ENCODE measurements at places on chromosomes 3 and 15. TPM values are rescaled to one million over a fixed set of nuclear protein-coding genes. Genes with fewer than 3 reads are reported as not detected.
A peak's percentile ranks its signal among the peaks of the same experiment; 100 is the strongest.

The SNX22 gene
- total RNA-seq = 1.1 TPM

The GOLGA8O gene
- 2.2 TPM for total RNA-seq

DNA sequence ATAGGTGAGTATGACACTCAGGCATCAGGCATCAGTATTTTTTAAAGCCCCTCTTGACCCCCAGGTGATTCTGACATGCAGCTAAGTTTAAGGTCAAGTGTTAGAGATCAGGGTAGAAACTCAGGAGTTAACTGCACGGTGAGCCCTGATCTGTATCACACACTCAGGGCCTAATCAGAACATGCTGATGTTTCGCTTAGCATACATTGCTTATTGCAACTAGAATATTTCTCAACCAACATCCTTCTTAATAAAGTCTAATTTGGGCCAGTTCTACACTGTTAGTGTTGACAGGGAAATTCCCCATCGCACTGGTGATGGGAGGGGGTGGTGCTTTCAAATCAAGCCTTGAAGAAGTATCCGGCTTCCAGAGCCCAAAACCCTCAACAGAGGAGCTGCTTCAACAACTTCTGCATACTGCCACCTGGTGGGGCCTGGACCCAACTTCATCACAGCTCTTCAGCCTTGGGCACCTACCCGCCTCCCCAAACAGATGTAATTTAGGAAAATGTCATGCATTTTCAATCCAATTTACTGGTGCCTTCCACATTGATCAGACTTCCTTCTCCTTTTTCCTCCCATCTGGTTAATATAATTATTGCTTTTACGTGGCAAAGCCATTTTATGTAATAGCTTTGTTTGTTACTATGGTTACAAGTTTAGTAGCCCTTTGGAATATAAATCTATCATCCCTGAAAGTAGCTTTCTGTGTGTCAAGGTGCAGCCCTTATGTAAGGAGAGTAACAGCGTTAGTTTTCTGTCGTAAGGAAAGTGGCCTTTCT is 312.2 kb downstream of the RORA start:
- H3K27me3 ChIP-seq = no peaks in the 10 kb centered on the region
- DNase-seq = peak; percentile 95
- H3K36me3 ChIP-seq = no peaks in the 10 kb centered on the region
- no peak overlapping the region for H3K4me3 ChIP-seq
- H3K27ac ChIP-seq = peak overlapping the region; percentile 75

The CAPN7 gene
- total RNA-seq = 25.4 TPM

- peaks cover 12% of the 10 kb centered on the region for H3K36me3 ChIP-seq
- no peak overlapping the region for H3K27ac ChIP-seq
- H3K27me3 ChIP-seq = no peaks in the 10 kb centered on the region
- DNase-seq = no peak
Measured at GRCh38 chr3:127578802-127579201, 11.7 kb downstream of the TPRA1 start.

- H3K27me3 ChIP-seq = no peaks in the 10 kb centered on the region
- H3K4me1 ChIP-seq = peaks cover 6% of the 10 kb centered on the region
- H3K4me3 ChIP-seq = no peak overlapping the region
- no peaks in the 10 kb centered on the region for H3K36me3 ChIP-seq
- DNase-seq = no peak
- H3K27ac ChIP-seq = no peak overlapping the region
Measured at GRCh38 chr3:194541483-194541882, 54.7 kb upstream of the ATP13A3 start.

GRCh38 chr3:35707904-35708303 is 68.6 kb downstream of the ARPP21 start:
- DNase-seq = no peak
- no peaks in the 10 kb centered on the region for H3K36me3 ChIP-seq
- peak overlapping the region; percentile 56 for H3K27ac ChIP-seq
- peaks cover 2% of the 10 kb centered on the region for H3K4me1 ChIP-seq
- no peaks in the 10 kb centered on the region for H3K27me3 ChIP-seq
- H3K4me3 ChIP-seq = no peak overlapping the region

- no peak overlapping the region for H3K27ac ChIP-seq
- DNase-seq = no peak
- H3K4me1 ChIP-seq = no peaks in the 10 kb centered on the region
Measured at GRCh38 chr3:180762866-180763265, 83.6 kb upstream of the CCDC39 start.

DNA sequence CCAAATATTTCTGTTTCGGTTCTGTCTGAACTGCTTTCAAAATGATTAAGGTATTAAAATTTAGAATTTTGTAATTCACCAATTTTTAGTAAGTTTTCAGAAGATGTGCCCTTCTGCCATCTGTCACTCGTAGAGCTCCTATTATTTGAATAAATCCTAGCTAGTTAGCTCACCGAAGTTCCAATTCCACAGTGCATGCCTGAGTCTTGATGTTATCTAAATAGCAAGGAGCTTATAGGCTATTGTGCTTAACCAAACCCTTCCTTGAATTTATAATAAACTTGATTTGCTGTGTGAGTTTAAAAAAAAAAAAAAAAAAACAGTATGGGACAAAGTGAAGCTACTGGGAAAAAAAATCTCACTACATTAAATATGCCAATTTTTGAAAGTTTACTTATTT is 18.7 kb downstream of the ATP13A3 start:
- no peak for DNase-seq
- no peak overlapping the region for H3K27ac ChIP-seq
- H3K27me3 ChIP-seq = no peaks in the 10 kb centered on the region
- peaks cover 21% of the 10 kb centered on the region for H3K4me1 ChIP-seq

GRCh38 chr3:61158216-61158615 is 93.0 kb downstream of the FHIT start:
- DNase-seq = no peak
- no peak overlapping the region for H3K27ac ChIP-seq
- no peaks in the 10 kb centered on the region for H3K27me3 ChIP-seq
- H3K4me1 ChIP-seq = no peaks in the 10 kb centered on the region
- no peak overlapping the region for H3K4me3 ChIP-seq

GRCh38 chr3:158935846-158936245 is 134.0 kb downstream of the MFSD1 start:
- DNase-seq = no peak
- H3K27me3 ChIP-seq = no peaks in the 10 kb centered on the region
- H3K4me3 ChIP-seq = no peak overlapping the region

- no peak overlapping the region for H3K4me3 ChIP-seq
- H3K27ac ChIP-seq = no peak overlapping the region
- H3K36me3 ChIP-seq = peaks cover 39% of the 10 kb centered on the region
- no peaks in the 10 kb centered on the region for H3K27me3 ChIP-seq
- no peak for DNase-seq
- H3K4me1 ChIP-seq = peaks cover 5% of the 10 kb centered on the region
Measured at GRCh38 chr3:53224536-53224935, 31.3 kb downstream of the TKT start.

DNA sequence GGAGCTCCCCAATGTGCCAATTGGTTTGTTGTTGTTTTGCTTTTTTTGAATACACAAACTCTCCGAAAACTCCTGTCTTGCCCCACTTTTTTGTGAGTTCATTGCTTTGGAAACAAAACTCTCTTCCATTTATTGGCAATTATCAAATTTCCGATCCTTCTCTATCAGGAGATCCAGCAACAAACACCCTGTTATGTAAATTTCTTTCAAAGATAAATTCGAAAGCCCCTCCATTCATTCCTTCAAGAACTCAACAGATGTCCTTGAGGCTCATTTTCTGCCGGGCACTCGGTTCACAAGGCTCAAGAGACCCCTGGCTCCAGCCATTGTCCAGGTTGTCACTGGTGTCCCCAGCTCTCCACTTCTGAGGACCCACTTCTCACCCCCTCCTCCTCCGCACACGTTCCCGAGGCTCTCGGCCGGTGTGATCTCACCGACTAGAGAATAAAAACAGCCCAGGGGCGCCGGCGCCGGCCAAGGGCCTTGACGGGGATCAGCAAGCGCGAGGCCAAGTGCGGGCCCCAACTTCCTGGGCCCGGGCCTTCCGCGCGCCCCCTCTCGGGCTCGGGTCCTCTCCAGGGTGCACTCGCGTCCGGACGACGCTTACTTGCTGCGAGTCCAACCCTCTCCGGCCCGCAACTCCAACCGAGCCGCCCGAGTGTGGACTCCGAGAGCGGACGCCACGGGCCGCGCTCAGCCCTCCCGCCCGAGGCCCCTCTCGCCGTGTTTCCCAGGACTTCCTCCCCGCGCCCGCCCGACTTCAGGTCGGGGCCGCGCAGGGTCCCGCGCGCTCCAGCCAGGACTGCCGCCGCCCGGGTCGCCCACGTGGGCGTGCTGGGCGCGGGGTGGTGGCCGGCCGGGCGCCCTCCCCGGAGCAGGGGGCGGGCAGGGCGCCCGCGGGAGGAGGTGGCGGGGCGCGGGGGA is 533 bp upstream of the SMAD3 start:
- H3K4me1 ChIP-seq = peaks cover 50% of the 10 kb centered on the region
- H3K27me3 ChIP-seq = peaks cover 17% of the 10 kb centered on the region
- H3K27ac ChIP-seq = peak overlapping the region; percentile 73

The PPARG gene
- 4.6 TPM for total RNA-seq

The LYZL4 gene
- total RNA-seq = not detected

DNA sequence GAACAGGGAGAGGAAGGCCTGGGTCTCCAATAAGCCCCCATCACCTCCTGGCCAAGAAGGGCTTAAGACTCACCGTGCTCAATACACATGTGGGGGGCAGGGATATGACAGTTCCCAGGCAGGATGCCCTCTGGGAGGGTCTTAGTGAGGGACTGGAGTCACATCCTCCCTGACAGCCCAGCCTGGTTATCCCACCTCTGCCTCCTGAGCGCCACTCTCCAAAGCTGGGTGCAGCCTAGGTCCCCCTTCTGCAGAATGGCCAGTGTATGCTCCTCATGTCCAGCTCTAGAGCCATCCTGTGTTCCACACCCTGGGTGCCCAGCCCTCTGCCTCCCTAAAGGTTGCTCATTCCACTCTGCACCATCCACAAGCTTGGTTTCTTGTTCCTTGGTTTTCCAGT is 1.2 kb upstream of the SHISA5 start:
- peak overlapping the region; percentile 85 for H3K4me3 ChIP-seq
- DNase-seq = no peak
- no peak overlapping the region for H3K27ac ChIP-seq
- peaks cover 8% of the 10 kb centered on the region for H3K36me3 ChIP-seq

The PIF1 gene
- 20.9 TPM for total RNA-seq

DNA sequence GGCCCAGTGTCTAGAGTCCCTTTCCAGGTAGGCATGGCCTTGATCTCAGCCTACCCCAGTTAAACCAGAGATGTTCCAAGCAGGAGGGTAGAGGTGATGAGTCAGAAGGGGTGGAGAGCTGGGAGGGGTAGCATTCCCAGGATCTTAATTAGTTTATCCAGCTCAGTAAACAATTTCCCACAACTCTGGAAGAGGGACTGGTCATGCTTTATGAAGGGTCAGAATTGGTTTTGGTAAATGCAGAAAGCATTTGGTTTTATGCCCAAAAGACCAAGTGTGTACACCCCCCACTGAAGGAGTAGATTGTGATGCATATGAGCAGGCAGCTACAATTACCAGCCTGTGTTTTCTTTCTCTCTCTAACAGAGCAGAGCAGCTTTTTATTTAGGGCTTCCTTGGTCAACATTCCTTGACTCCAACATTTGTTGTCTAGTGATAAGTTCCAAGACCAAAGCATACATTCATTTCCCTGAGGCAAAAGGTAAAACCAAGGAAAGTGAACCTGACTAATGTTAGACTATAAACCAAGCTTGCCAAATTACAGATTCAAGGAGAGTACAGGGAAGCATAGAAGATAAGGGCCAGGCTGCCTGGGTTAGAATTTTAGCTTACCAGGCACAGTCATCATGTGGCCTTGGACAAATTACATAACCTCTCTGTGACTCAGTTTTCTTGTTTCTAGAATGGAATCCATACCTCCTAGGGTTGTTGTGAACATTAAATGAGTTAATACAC is 17.6 kb downstream of the EXOSC7 start:
- H3K36me3 ChIP-seq = peaks cover 81% of the 10 kb centered on the region

- H3K4me3 ChIP-seq = no peak overlapping the region
- no peaks in the 10 kb centered on the region for H3K4me1 ChIP-seq
- no peak overlapping the region for H3K27ac ChIP-seq
- no peak for DNase-seq
Measured at GRCh38 chr15:32884146-32884545, 166.3 kb downstream of the GREM1 start.

The SPSB4 gene
- 0.07 TPM for total RNA-seq

GRCh38 chr15:66142285-66142684 is 111.3 kb downstream of the MEGF11 start:
- H3K27me3 ChIP-seq = no peaks in the 10 kb centered on the region
- H3K4me3 ChIP-seq = no peak overlapping the region
- H3K4me1 ChIP-seq = peaks cover 4% of the 10 kb centered on the region
- no peak overlapping the region for H3K27ac ChIP-seq

GRCh38 chr3:54146506-54147239 is 24.3 kb downstream of the CACNA2D3 start:
- H3K27me3 ChIP-seq = no peaks in the 10 kb centered on the region
- H3K4me1 ChIP-seq = no peaks in the 10 kb centered on the region
- no peak for DNase-seq
- H3K4me3 ChIP-seq = no peak overlapping the region
- H3K36me3 ChIP-seq = no peaks in the 10 kb centered on the region

The CHRFAM7A gene
- not detected for total RNA-seq

GRCh38 chr3:113585720-113586119 is 53.4 kb downstream of the SIDT1 start:
- no peak overlapping the region for H3K27ac ChIP-seq
- DNase-seq = no peak
- peaks cover under 1% of the 10 kb centered on the region for H3K4me1 ChIP-seq

GRCh38 chr15:46556559-46557379 is 921.9 kb downstream of the SQOR start:
- H3K36me3 ChIP-seq = no peaks in the 10 kb centered on the region
- no peak overlapping the region for H3K4me3 ChIP-seq
- DNase-seq = no peak
- no peak overlapping the region for H3K27ac ChIP-seq

DNA sequence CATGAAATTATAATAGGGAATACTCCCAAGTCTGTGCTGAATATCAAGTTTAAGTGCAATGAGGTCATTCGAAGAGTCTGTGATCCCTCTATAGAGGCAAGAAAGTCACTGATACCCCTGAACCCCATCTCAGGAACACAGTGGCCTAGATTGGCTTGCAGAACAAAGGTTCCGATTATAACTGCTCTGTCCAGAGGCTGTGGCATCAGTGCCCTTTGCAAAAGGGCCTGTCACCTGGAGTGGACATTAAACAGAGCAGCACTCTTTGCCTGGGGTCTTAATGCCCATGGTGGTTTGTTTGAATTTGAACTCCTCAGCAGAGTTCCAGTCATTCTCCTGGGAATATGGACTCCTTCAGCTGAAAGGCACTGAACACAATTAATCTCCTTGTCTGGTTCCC is 93.9 kb upstream of the SLCO3A1 start:
- H3K27me3 ChIP-seq = peaks cover 1% of the 10 kb centered on the region
- no peaks in the 10 kb centered on the region for H3K36me3 ChIP-seq
- no peak overlapping the region for H3K27ac ChIP-seq
- no peak overlapping the region for H3K4me3 ChIP-seq

GRCh38 chr3:123871946-123872345 is 12.2 kb downstream of the MYLK start:
- no peaks in the 10 kb centered on the region for H3K36me3 ChIP-seq
- DNase-seq = no peak
- no peaks in the 10 kb centered on the region for H3K4me1 ChIP-seq
- no peak overlapping the region for H3K27ac ChIP-seq
- peaks cover 22% of the 10 kb centered on the region for H3K27me3 ChIP-seq
- H3K4me3 ChIP-seq = no peak overlapping the region

The SECISBP2L gene
- total RNA-seq = 38.1 TPM

GRCh38 chr15:68755731-68756130 is 65.0 kb downstream of the ANP32A start:
- peaks cover 7% of the 10 kb centered on the region for H3K27me3 ChIP-seq
- H3K36me3 ChIP-seq = peaks cover 1% of the 10 kb centered on the region
- H3K27ac ChIP-seq = no peak overlapping the region
- H3K4me1 ChIP-seq = peaks cover 13% of the 10 kb centered on the region
- no peak overlapping the region for H3K4me3 ChIP-seq

Measured in activated CD4-positive, alpha-beta T cell treated with anti-CD3 and anti-CD28 coated beads, Interleukin-2, amount 10 ng/mL, durations not matched to agents 24 days and 14 days (primary cell).